ENCODE measurements at places on chromosomes 2 and 18.

GRCh38 chr2:106843910-106844250, 42.1 kb downstream of the ST6GAL2 start:
- DNase-seq: no peak

DNA sequence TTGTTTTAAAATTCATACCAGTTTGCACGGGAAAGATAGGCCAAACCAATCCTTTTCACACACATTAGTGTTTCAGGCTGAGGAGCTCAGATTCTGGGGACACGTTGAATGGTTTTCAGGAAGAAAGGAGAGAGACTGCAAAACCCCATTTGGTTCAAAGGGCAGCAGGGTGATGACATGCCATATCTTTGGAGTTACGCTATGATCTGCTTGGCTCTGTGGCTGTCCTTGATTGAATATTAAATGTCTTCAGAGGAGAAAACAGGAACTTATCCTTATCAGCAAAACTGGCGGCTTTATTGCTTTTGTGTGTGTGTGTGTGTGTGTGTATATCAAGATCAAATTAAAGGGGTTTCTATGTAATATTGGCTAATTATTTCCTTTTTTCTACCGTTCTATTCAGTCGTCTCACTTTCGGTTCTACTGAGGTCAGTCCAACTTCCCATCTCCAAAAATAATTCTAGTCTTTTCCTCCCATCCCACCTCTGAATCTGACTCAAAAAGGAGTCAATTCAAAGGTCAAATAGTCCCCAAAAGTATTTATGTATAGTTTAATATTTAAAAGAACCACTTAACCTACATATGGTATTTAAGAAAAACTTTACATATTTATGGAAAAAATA, 292.9 kb upstream of the CCDC68 start:
- no peak for DNase-seq

DNA sequence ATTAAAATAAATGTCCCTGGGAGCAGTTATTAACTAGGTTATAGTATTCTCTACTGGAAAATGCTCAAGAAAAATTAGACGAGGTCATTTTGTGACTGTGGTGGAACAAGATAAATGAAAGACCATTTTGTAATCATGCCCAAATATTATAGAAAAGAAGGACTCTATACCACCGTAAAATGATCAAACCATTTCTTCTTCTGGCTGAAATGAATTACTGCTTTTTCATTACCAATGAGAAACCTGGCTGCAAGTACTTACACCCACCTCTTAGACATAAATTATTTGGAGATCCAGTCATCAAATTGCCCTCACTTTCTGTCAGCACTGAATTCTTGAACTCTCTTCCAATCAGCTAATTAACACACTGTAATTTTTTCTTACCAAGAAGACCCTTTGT, 74.2 kb upstream of the FSIP2 start:
- DNase-seq: no peak

- no peak for DNase-seq
Measured at GRCh38 chr18:63374540-63374939, 7.5 kb upstream of the KDSR start.

DNA sequence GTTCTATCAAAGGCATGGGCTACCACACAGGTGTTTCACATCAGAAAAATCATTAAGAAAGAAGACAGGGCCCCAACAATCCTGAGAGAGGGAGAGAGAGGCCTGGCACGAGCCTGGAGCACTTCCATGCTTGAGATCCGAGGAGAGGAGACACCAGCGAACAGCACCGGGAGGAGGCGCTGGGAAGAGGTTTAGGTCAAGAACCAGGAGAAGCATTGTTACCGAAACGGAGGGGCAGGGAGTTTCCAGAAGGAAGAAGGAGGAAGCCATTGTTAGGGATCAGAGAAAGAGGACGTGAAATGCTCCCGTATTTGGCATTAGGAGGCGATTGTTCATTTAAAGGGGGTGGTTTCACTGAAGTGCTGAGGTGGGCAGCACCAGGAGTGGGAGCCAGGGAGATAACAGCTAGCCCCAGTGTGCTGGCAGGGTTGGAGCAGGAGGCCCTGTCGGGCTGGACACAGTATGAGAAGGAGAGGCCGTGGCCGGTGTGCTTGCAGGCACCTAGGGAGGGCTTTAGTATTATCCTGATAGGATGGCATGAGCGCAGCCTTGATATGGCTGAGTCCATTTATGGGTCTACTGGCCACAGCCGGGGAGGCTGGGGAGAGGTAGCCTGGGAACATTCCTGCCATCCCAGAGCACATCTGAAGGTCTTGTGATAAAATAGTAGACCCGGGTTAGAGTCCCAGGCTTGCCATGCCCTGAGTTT, 244.9 kb downstream of the KLHL29 start:
- no peak for DNase-seq

DNA sequence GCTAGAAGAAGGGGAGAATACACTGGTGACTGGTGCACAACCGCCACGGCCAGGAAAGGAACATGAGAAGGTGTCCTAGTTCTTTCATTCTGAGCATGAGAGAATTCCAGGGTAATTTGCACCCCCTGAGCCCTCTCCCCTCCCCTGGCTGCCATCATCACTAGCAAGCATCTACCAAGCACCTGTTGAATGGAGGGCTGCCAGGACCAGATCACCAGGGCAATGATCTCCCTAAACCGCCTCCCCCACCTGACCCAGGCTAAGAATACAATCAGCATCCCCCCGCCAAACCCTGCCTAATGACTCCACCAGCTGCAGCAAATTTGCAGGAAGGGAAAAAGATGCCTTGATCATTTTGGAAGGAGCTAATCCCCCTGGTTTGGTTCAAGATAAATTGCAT, 100.2 kb downstream of the STPG4 start:
- DNase-seq: no peak

GRCh38 chr18:21230436-21230835, 11.6 kb upstream of the GREB1L start:
- no peak for DNase-seq

DNA sequence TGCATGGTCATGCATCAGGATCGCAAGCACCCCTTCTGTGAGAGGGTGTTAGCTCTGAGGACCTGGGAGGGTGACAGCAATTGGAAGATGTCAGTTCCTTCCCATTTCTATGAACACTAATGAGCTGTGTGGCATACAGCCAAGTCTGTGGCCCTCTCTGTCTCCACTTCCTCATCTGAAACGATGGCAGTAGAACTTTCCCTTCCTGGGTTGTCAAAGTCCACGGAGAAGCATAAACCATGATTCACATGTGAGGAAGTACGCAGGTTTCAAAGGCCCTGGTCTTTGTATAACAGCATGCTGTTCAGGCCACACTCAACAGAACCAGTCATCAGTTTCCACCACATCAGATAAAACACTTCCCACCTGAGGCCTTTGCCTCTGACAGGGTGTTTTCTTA, 167.4 kb upstream of the RAB6C start:
- no peak for DNase-seq

GRCh38 chr18:389658-390357, 110.7 kb downstream of the COLEC12 start:
- DNase-seq: no peak

- no peak for DNase-seq
Measured at GRCh38 chr18:73787316-73787715, 360.3 kb downstream of the FBXO15 start.

DNA sequence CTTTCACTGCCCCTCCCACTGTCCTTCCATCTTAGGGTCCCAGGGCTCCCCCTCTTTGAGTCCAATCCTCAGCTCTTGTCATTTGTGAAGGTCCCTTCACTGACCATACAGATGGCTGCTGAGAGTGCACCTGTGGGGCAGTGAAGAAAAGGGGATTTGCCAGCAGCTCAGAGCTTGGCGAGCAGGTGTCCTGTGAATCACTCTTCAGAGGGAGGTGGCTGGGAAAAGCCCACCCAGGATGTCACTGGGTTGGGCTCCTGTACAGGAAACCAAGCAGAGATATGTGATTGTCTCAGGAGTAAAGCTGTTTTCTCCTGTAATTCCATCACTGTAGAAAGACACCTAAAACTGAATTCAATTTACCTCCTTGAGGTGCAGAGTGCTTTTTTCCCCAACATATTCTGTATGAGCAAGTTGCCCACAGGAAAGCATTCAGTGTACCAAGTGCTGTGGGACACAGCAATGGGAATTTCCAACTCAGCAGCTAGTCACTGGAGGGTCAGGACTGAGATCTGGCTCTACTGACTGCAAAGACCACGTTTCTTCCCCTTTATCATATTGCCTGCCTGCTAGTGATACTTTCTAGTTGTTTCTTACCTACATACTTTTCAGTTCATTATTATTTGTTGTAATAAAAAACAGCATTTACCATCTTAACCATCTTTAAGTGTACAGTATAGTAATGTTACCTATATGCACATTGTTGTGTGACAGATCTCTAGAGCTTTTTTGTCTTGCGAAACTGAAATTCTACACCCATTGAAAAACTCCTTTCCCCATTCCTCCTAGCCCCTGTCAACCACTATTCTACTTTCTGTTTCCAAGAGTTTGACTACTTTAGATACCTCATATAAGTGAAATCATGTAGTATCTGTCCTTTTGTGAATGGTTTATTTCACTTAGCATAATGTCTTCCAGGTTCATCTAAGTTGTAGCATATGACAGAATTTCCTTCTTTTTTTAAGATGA, 239.1 kb downstream of the TSN start:
- no peak for DNase-seq

DNA sequence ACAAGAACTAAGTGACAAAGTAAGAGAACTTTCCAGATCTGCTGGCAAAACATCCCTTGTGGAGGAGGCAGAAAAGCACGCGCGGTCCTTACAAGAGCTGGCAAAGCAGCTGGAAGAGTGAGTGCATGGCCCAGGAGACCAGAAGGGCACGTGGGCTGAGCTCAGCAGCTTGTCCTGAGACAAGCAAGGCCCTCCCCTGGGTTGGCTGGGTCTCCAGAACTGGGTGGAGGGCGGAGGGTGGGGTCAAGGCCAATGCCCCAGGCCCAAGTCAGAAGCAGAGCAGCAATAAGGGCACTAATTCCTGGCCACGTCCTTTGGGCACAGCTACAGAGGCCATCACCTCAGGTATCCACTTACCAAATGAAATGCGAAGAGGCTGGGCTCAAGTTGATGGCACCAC, 110.6 kb upstream of the TTC39C start:
- no peak for DNase-seq

- DNase-seq: no peak
Measured at GRCh38 chr2:43005975-43006833, 213.8 kb upstream of the HAAO start.
